Neural cell (in vitro differentiated cells): ENCODE measurements at places on chromosomes 1 and 21. TPM values are rescaled to one million over a fixed set of nuclear protein-coding genes. Genes with fewer than 3 reads are reported as not detected.

CLEC20A gene
- 0.78 TPM in 1 of 2 replicates, not detected in the other for polyA plus RNA-seq

SLC27A3 gene
- 30.6 and 38.2 TPM in 2 replicates for polyA plus RNA-seq

KANK4 gene
- 0.25 and 0.34 TPM in 2 replicates for polyA plus RNA-seq

LCE3D gene
- not detected in 2 replicates for polyA plus RNA-seq

TBX19 gene
- 0.42 TPM in 1 of 2 replicates, not detected in the other for polyA plus RNA-seq

RAB3GAP2 gene
- polyA plus RNA-seq: 39.9 and 41.0 TPM in 2 replicates

PGBD5 gene
- polyA plus RNA-seq: 16.3 and 17.3 TPM in 2 replicates

MATN1 gene
- polyA plus RNA-seq: 0.22 and 0.42 TPM in 2 replicates

DNASE2B gene
- 26.1 and 27.9 TPM in 2 replicates for polyA plus RNA-seq

ANGPTL3 gene
- polyA plus RNA-seq: not detected in 2 replicates

RPE65 gene
- 0.16 TPM in 1 of 2 replicates, not detected in the other for polyA plus RNA-seq

KCND3 gene
- polyA plus RNA-seq: 7.0 and 7.8 TPM in 2 replicates

CD247 gene
- 0.30 TPM in 1 of 2 replicates, not detected in the other for polyA plus RNA-seq

CSF1 gene
- 0.08 and 0.30 TPM in 2 replicates for polyA plus RNA-seq

JAM2 gene
- 1.1 and 2.0 TPM in 2 replicates for polyA plus RNA-seq

INSRR gene
- polyA plus RNA-seq: 2.7 and 3.0 TPM in 2 replicates

ATP5PO gene
- 420 and 439 TPM in 2 replicates for polyA plus RNA-seq

ERG gene
- polyA plus RNA-seq: not detected in 2 replicates

BEND5 gene
- polyA plus RNA-seq: 58.6 and 64.9 TPM in 2 replicates

RGS8 gene
- polyA plus RNA-seq: 2.9 and 8.3 TPM in 2 replicates

LYSMD1 gene
- polyA plus RNA-seq: 13.3 and 16.0 TPM in 2 replicates
